Stimulated activated effector memory CD8-positive, alpha-beta T cell treated with anti-CD3 and anti-CD28 coated beads, Interleukin-12 subunit alpha, Interleukin-12 subunit beta, amount 100 ng/mL, for 72 hours (primary cell): ENCODE measurements at places on chromosomes 3 and 15.

GRCh38 chr3:116188231-116188785, 257.0 kb downstream of the LSAMP start:
- DNase-seq = no peak

DNA sequence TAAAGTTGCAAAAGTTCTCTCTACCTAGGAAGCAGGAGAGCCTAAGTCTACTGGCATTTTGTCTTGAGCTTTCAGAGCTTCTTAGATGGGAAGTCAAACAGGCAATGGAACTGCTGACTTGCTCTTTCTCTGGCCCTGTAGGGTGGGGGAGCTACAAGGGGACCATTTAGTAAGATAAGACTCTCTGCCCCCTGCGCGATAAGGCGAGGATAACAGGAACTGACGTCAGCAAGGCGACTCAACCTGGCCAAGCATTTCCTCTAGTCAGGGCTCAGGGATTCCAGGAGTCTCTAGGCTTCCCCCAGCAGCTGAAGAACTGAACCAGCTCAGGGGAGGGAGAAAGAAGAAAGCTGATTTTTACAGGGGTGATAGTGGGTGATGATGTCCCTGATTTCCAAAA, 5.8 kb downstream of the RARB start:
- no peak for DNase-seq

- DNase-seq = no peak
Observed at GRCh38 chr3:150096700-150097587, 126.2 kb upstream of the PFN2 start.

DNA sequence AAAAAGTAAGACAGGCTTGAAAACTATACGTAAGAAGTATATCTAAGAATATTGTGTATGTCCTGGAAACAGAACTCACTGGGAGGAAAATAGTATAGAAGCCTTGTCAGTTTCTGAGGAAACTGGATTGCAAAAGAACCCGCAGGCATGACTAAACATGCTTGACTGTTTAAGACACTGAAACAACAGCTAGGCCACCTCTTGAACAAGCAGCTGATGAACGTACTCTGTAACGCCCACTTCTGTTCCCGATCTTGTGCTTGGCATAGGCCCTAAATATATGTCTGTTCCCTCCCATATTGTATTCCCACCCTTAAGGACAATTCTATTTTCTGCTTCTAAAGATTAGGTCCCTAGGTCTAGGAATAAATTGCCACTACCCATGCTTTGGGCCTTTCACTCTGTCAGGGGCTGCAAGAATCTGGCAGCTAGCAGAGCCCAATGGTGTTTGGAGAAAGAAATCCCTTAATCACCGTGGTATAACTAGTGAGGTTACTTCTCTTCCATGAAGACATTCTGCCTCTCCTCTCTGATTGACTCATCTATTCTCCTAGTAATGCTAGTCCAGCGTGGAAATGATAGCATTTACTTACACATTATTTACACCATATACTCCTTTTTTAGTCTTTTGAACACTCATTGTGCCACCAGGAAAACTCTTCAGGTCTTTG, 46.2 kb downstream of the CD200 start:
- DNase-seq = no peak

GRCh38 chr3:13166243-13167063, 93.2 kb upstream of the IQSEC1 start:
- no peak for DNase-seq

GRCh38 chr3:150091626-150092025, 120.9 kb upstream of the PFN2 start:
- no peak for DNase-seq

GRCh38 chr15:73978896-73979295, 13.2 kb downstream of the STOML1 start:
- no peak for DNase-seq

DNA sequence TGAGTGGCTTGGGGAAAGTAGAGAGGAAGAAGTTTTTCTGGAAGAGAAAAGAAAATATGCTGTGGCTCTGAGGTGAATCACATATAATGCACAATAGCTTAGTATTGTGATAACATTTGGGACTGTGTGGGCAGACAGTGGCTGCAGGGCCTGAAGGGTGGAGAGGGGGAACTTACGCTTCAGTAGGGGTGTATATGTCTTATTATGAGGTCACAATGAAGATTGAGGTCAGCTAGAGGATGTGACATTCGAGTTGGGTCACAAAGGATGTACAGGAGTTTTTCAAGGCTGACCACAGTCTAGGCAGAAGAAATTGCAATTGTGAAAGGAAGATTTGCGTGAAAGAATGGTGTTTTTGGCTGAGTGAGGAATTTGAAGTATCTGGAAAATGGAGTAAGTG, 414.8 kb downstream of the LPP start:
- DNase-seq = no peak

DNA sequence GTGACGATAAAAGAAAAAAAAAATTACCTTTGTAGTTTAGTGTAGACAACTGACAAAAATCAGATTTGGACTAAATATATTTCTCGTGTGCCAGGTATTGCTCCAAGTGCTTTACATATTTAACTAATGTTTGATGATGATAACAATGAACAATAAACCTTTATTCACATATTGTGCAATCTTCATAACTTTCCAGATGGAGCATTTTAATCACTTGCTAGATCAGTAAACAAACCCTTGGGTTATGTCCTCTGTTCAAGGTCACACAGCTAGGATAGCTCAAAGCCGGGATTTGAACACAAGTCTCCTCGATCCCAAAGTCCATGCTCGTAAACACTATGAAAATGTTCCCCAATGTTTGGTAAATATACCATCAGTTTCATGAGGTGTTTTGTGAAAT, 14.5 kb downstream of the NCEH1 start:
- no peak for DNase-seq

DNA sequence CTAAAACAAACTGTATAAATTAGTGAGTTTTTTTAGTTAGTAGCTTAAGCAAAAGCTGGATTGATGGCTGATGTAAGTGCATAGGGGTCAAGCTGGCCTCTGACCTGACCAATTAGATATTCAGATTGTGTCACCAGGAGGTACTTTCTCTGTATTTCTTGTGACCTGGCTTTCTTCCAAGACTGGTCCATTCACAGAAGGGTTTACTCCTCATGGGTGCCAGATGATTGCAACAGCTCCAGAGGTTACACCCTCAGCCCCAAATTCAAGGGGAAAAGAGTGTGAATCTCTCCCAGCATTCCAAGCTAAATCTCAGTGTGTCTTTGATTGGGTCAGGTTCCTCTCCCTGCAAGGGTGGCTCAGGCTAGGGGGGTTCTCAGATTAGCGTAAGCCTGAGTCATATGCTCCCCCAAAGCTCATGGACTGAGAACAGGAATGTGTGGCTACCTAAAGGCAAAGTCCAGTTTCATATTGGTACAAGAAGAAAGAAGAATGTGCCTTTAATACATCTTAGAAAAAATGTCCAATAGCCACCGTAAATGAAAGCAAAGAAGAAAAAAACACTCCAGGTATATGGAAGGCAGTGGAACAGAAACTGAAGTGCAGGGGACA, 16.5 kb downstream of the PML start:
- DNase-seq = no peak
